Activated CD4-positive, alpha-beta T cell treated with anti-CD3 and anti-CD28 coated beads, Interleukin-2, Interleukin-4, amounts not matched to agents 100 ng/mL and 50 ng/mL, durations not matched to agents 16 hours and 8 hours (primary cell): ENCODE measurements at places on chromosomes 1 and 21.

GRCh38 chr1:229034342-229034741 lies 236.6 kb upstream of the RAB4A start:
- DNase-seq: no peak

GRCh38 chr1:107687849-107688753 lies 276.9 kb downstream of the VAV3 start:
- no peak for DNase-seq

DNA sequence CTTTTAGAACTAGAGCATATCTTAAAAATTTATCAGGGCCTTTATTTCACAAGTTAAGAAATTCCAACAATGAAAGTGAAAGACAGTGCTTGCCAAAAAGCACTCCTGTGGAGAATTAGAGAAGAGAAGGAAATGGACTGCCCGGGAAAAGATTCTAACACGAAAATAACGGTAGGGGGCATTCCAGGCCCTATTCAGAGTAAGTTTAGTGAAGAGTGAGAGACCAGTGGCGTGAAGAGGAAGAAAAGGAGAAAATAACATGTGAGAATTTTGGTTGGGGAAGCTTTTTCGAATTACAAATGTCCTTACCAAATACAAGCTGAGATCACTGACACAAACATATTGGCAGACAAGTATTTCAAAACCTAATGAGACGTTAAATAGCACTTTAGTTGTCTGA lies 38.4 kb upstream of the RBM34 start:
- no peak for DNase-seq

DNA sequence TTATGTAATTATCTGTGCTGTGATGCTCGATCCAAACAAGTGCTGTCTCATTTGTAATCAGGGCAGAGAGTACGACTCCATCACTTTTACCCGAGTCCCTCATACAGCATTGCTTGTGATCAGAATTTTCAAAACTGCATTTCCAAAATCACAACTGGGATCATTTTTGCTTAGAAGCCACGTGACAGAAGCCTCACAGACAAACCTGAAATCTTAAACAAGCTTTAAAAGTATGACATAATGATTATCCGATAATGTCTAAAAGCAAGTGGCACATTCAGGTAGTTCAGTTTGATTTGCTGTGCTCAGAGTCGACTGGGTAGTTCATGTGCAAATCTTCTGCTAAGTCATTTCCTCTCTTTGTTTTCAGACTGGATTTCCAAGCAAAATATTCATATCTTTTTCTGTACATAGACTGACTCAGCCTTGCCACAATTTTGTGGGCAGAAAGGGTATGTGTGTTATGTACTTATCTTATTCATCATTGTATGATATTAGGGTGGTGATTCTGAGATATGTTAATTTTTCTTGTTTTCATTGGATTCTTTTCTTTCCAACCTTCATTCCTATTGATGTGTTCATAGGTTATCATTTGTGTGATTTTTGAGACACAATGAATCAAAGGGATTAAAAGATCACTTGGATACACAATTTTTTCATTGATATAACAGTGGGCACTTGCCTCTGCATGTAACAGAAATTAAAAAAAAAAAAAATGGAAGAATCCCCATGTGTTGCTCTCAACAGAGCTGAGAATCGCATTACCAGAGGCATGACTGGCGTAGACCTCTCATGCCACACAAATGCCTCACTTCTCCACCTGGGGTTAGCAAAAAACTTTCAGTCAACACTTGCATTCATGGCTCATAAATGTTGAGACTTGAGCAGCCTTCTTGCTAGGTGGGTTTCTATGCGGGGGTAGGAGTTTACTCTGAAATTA lies 355.7 kb downstream of the LTN1 start:
- peak; percentile 62 for DNase-seq
